ENCODE measurements at places on chromosomes 16 and 17. TPM values are rescaled to one million over a fixed set of nuclear protein-coding genes. Genes with fewer than 3 reads are reported as not detected.

GRCh38 chr17:69236464-69236863 is 7.8 kb upstream of the ABCA10 start:
- H3K4me1 ChIP-seq: peaks cover 2% of the 10 kb centered on the region
- no peak overlapping the region for H3K4me3 ChIP-seq
- no peak overlapping the region for H3K27ac ChIP-seq

DNA sequence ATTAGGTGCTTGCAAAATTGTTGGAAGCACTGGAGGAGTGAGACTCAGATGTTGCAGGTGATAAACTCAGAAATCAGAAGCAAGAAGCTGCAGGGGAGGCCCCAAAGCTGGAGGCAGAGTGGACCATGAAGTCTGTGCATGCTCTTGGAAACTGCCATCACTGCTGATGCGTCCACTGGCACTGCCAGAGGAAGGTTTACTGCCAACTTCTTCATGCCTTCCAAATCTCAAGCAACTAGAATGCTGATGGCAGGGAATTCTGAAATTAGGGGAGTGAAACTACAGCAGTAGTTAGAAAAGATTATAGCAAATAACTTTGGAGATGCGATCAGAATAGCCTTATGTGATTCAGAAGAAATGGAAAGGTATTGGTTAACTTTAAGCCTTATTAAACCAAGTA is 277.1 kb upstream of the SDK2 start:
- DNase-seq: no peak
- H3K4me3 ChIP-seq: no peak overlapping the region
- no peaks in the 10 kb centered on the region for H3K36me3 ChIP-seq

GRCh38 chr16:85750146-85750826 is 610 bp downstream of the C16orf74 start:
- H3K4me3 ChIP-seq: peak overlapping the region; percentile 74
- no peaks in the 10 kb centered on the region for H3K36me3 ChIP-seq
- H3K27me3 ChIP-seq: peaks cover 11% of the 10 kb centered on the region
- peaks cover 21% of the 10 kb centered on the region for H3K4me1 ChIP-seq
- DNase-seq: no peak

- peaks cover 30% of the 10 kb centered on the region for H3K4me1 ChIP-seq
- no peaks in the 10 kb centered on the region for H3K36me3 ChIP-seq
- no peaks in the 10 kb centered on the region for H3K27me3 ChIP-seq
- H3K27ac ChIP-seq: no peak overlapping the region
- no peak for DNase-seq
Observed at GRCh38 chr17:61340431-61341209, 59.0 kb upstream of the TBX2 start.

DNA sequence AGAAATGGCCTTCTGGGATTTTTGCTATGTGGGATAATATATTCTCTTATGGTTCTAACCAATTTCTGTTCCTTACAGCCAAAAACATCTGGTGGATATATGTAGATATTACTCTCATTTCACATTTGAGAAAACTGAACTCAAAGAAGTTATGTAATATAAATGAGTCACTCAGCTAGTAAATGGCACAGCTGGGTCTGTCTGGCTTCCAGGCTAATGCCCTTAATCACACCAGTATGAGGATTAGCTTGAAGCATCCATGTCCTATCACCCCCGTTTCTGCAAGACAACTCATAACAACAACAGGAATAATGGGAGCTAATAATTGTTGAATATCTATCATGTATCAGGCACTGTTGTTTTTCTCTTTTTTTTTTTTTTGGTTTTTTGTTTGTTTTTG is 34.4 kb upstream of the USP7 start:
- no peaks in the 10 kb centered on the region for H3K36me3 ChIP-seq
- H3K27me3 ChIP-seq: no peaks in the 10 kb centered on the region
- no peak overlapping the region for H3K4me3 ChIP-seq
- H3K4me1 ChIP-seq: no peaks in the 10 kb centered on the region
- DNase-seq: no peak
- no peak overlapping the region for H3K27ac ChIP-seq

- H3K27me3 ChIP-seq: no peaks in the 10 kb centered on the region
- DNase-seq: no peak
- no peak overlapping the region for H3K27ac ChIP-seq
- peaks cover 17% of the 10 kb centered on the region for H3K4me1 ChIP-seq
- no peak overlapping the region for H3K4me3 ChIP-seq
Observed at GRCh38 chr17:27593857-27594255, 37.1 kb upstream of the LGALS9 start.

DNA sequence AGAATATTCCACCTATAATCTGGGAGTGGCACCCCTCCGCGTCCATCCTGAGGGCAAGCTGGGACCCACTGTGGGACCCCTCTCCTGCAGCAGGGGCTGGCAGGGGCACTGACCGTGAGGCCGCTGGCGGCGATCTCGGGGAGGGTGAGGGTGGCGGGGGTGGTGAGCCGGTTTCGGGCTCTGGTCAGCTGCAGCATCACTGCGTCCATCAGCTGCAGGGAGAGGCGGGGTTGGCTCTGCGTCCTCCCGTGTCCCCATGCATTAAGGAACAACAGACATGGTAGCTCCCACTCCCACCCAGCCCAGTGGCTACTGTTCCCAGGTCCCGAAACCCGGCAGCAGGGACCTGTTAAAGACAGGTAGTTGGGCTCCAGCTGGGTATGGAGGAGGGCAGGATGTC is 3.3 kb downstream of the SMIM22 start:
- no peak overlapping the region for H3K4me3 ChIP-seq
- no peak overlapping the region for H3K27ac ChIP-seq
- DNase-seq: no peak
- no peaks in the 10 kb centered on the region for H3K27me3 ChIP-seq

DNA sequence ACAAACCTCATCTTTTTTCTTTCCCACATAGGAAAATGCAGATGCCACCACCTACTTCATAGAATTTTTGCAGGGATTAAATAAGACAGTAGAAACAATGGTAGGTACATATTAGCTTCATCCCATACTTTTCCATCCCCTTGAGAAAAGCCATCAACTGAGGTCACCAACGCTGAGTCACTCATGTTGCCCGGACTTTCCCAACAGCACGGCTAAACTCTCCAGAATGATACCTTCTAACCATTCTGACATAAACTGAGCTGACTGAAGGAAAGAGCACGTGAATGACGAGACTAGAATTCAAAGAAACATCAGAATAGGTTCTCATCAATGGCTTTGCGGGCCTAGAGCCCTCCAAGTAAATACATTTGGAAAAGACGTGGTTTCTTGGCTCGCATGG is 146.0 kb upstream of the RCVRN start:
- no peak overlapping the region for H3K27ac ChIP-seq
- no peaks in the 10 kb centered on the region for H3K36me3 ChIP-seq
- H3K4me1 ChIP-seq: no peaks in the 10 kb centered on the region
- H3K4me3 ChIP-seq: no peak overlapping the region
- H3K27me3 ChIP-seq: peaks cover 1% of the 10 kb centered on the region

DNA sequence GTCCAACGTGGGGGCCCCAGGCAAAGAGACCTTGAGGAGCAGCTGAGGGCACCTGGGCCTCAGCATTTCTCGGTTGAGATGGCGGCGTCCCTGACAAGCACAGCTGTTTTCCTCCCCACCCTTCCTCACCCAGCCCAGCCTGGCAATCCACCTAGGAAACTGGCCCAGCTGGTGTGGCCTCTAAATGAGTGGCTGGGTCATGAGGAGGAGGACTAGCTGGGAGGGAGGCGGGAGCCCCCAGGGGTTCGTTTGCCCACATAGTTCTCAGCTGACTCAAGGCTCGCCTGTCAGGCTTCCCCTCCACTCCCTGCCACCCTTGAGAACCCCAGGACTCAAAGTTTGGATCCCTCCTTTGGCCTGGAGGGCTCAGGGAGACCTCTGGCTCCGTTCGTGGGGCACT is 5.9 kb downstream of the RNF222 start:
- no peak overlapping the region for H3K27ac ChIP-seq
- peaks cover 8% of the 10 kb centered on the region for H3K4me1 ChIP-seq
- no peaks in the 10 kb centered on the region for H3K36me3 ChIP-seq
- no peak overlapping the region for H3K4me3 ChIP-seq

DNA sequence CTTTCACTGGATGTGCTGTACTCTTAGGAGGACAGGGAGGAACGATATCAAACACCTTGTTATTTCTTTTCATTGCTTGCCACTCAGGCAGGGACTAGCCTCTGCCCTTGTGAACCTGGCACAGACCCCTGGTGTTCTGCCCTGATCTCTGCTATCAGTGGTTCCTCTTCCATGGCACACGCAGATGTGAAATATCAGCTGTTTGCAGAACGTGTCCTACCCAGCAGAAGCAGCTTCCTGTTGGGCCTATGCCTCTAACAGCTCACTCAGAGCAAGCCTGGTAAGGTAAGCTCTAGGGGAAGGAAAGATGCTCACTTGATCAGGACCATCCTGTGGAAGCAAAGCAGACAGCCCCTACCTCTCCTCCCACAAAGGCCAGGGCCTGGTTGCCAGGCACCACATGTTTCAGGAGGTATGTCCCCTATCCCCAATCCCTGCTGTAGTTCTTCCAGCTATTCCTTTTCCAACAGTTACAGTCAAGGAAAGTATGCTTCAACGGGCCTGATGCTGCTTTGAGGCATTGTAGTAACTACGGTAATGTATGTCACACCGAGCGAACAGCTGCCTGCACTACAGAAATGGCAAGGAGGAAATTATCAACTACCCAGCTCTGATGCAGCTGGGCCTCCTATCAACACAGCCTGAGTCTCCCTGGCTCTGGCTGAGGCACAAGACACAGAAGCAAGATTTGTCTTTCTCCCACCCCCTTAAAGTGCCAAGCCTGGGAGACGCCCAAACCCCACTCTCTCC is 41.3 kb upstream of the GFOD2 start:
- no peak overlapping the region for H3K27ac ChIP-seq
- no peaks in the 10 kb centered on the region for H3K27me3 ChIP-seq
- peaks cover 4% of the 10 kb centered on the region for H3K36me3 ChIP-seq

DNA sequence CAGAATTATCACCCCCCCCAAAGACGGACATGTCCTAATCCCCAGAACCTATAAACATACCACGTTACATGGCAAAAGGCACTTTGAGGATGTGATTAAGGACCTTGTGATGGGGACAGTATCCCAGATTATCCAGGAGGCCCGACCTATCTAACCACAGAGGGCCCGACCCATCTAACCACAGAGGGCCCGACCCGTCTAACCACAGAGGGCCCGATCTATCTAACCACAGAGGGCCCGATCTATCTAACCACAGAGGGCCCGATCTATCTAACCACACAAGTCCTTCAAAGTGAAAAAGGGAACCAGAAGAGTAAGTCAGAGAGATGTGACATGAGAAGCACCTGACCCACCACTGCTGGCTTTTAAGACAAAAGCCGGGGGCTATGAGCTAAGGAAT is 56.8 kb downstream of the ANKFY1 start:
- H3K36me3 ChIP-seq: peaks cover 19% of the 10 kb centered on the region
- peak overlapping the region; percentile 81 for H3K27ac ChIP-seq
- no peak for DNase-seq
- no peak overlapping the region for H3K4me3 ChIP-seq
- H3K27me3 ChIP-seq: no peaks in the 10 kb centered on the region

DNA sequence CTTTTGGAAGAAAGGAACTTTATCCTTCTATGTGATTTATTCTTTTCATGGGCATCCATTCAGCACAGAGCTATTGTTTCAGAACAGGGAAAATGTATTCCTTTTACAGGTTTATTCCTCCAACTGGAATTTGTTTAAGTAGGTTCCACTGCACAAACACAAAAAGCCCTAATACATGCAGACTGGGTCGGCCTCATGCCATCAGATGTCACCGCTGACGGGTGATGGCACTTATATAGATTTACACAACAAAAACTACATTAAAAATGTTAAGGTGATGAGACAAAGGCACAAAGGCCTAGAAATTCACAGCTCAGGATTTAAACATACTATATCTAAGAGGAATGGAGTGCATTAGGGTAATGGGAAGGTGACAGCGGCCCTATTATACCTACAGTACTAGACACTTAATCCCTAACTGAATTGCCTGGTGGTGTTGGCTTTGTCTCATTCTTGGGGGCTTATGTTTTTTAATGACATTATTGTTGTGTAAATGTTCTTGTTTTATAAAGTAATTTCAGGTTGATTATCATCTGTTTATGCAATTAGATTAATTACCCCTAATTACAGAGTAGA is 276.4 kb upstream of the PSMD7 start:
- H3K4me3 ChIP-seq: no peak overlapping the region
- no peak overlapping the region for H3K27ac ChIP-seq
- peaks cover 21% of the 10 kb centered on the region for H3K27me3 ChIP-seq
- no peaks in the 10 kb centered on the region for H3K4me1 ChIP-seq
- H3K36me3 ChIP-seq: no peaks in the 10 kb centered on the region

DNA sequence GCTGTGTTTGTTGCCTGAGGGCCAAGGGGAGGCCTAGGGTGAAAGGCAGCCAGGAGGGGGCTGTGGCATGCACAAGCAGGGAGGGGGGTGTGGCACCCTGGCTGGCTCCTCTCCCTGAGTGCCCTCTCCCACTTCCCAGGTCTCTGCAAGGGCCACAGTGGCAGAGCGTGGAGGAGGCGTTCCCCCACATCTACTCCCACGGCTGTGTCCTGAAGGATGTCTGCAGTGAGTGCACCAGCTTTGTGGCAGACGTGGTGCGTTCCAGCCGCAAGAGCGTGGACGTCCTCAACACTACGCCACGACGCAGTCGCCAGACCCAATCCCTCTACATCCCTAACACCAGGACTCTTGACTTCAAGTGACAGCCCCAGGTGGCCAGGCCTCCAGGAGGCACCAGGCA is 3.5 kb upstream of the TCF25 start:
- no peaks in the 10 kb centered on the region for H3K27me3 ChIP-seq
- peaks cover 1% of the 10 kb centered on the region for H3K36me3 ChIP-seq
- DNase-seq: no peak

GRCh38 chr17:76667491-76667755 is 23.9 kb upstream of the ST6GALNAC1 start:
- no peak overlapping the region for H3K27ac ChIP-seq
- no peak overlapping the region for H3K4me3 ChIP-seq
- no peaks in the 10 kb centered on the region for H3K36me3 ChIP-seq
- DNase-seq: no peak

DNA sequence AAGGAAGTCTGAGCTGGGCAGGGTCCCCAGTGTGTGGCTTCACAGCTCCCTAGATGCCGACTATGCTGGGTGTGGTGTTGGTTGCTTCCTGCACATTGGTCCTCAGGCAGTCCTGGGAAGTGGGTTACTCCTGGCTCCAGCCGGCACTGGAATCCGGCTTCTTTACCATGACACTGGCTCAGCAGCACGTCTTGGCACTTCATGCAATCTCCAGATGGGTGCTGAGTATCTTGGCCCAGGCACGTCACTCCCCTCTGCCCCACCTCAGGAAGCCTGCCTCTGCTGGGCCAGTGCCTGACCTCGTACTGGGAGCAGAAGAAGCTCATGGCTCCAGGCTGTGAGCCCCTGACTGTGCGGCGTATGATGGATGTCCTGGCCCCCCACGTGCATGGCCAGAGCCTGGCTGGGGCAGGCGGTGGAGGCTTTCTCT is 24.5 kb downstream of the FCSK start:
- H3K4me3 ChIP-seq: no peak overlapping the region
- peaks cover 2% of the 10 kb centered on the region for H3K36me3 ChIP-seq
- H3K4me1 ChIP-seq: peaks cover 47% of the 10 kb centered on the region
- DNase-seq: no peak
- H3K27me3 ChIP-seq: no peaks in the 10 kb centered on the region
- peak overlapping the region; percentile 49 for H3K27ac ChIP-seq

- H3K4me1 ChIP-seq: peaks cover 83% of the 10 kb centered on the region
- peak overlapping the region; percentile 88 for H3K27ac ChIP-seq
- H3K36me3 ChIP-seq: no peaks in the 10 kb centered on the region
- no peak for DNase-seq
- no peaks in the 10 kb centered on the region for H3K27me3 ChIP-seq
Observed at GRCh38 chr17:1491443-1492248, 840 bp downstream of the MYO1C start.

SYCE1L gene
- total RNA-seq: 3.1 TPM

MAP2K4 gene
- total RNA-seq: 20.4 TPM

SHISA6 gene
- not detected for total RNA-seq

SLC13A5 gene
- not detected for total RNA-seq

GAS2L2 gene
- not detected for total RNA-seq

SULT1A2 gene
- total RNA-seq: not detected

KRT34 gene
- not detected for total RNA-seq

CES3 gene
- 0.13 TPM for total RNA-seq

TPPP3 gene
- total RNA-seq: 2.7 TPM

KCNAB3 gene
- total RNA-seq: 1.9 TPM

Data from chondrocyte (in vitro differentiated cells).